ENCODE measurements at places on chromosomes 3 and 15. TPM values are rescaled to one million over a fixed set of nuclear protein-coding genes. Genes with fewer than 3 reads are reported as not detected.

- H3K27ac ChIP-seq, result no peak overlapping the region
- no peak overlapping the region for H3K4me3 ChIP-seq
- H3K27me3 ChIP-seq, result no peaks in the 10 kb centered on the region
- no peak for DNase-seq
- peaks cover 17% of the 10 kb centered on the region for H3K36me3 ChIP-seq
Observed at GRCh38 chr3:182905623-182906022, 74.7 kb downstream of the DCUN1D1 start.

DNA sequence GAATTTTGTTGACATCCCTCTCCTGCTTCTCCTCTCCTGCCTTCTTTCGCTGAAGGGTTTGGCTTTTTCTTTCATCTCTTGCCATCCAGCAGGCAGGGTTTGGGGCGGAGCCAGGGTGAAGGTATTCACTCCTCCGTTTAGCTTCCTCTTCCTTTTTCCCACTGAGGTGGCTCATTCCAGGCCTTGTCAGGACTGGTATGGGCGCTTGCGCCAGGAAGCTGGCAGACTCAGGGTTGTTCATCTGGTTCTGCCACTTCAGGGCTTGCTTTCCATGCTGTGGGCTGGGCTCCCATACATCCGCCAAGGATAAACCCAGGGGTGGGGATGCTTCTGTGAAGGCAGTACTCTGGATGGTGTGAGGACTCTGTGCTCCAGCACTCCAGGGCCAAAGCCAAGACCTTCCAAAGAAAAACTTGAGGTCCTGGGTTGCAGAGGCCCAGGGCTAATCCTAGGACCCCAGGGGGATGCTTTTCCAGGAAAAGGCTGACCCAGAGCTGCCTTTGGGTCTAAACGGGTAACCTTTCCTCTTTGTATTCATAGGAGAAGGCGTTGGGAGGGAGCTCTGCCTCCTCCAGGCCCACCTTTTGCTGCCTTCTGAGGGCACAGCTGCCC is 7.7 kb upstream of the AMOTL2 start:
- no peaks in the 10 kb centered on the region for H3K36me3 ChIP-seq
- no peaks in the 10 kb centered on the region for H3K27me3 ChIP-seq
- DNase-seq, result no peak
- H3K27ac ChIP-seq, result peak overlapping the region; percentile 56
- H3K4me3 ChIP-seq, result no peak overlapping the region
- peaks cover 15% of the 10 kb centered on the region for H3K4me1 ChIP-seq

DNA sequence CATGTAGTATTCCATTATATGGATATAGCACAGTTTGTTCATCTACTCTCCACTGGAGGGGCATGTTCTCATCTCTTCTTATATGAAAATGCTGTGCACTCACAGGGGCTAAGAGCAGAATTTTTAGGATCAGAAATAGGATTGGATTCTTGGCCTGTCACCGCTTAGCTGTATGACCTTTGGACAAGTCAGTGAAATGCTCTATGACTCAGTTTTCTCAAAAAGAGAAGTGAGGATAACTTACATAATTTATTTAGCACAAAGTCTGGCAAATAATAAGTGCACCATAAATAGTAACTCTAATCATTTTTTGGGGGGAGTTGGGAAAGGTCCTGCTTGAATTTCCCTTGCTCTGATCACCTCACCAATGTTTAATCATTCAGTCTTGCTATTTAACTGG is 103.7 kb upstream of the LRIG1 start:
- no peaks in the 10 kb centered on the region for H3K4me1 ChIP-seq
- DNase-seq, result no peak
- no peak overlapping the region for H3K27ac ChIP-seq

GRCh38 chr15:39589815-39590644 is 9.2 kb downstream of the THBS1 start:
- no peaks in the 10 kb centered on the region for H3K27me3 ChIP-seq
- no peaks in the 10 kb centered on the region for H3K4me1 ChIP-seq
- peak; percentile 40 for DNase-seq
- no peak overlapping the region for H3K27ac ChIP-seq
- peaks cover 72% of the 10 kb centered on the region for H3K36me3 ChIP-seq
- no peak overlapping the region for H3K4me3 ChIP-seq

Gene CHRD
- total RNA-seq, result 8.3 TPM

Gene CX3CR1
- 4.2 TPM for total RNA-seq
